Left renal pelvis (tissue), 4 donors: ENCODE measurements at places on chromosomes 12 and 14.

- no peak for DNase-seq
Observed at GRCh38 chr12:89941436-89941835, 232.8 kb upstream of the ATP2B1 start.

- no peak for DNase-seq
Observed at GRCh38 chr14:106209755-106210154, 683.4 kb downstream of the TMEM121 start.

GRCh38 chr12:91947459-91947858, 198.2 kb downstream of the BTG1 start:
- no peak for DNase-seq

DNA sequence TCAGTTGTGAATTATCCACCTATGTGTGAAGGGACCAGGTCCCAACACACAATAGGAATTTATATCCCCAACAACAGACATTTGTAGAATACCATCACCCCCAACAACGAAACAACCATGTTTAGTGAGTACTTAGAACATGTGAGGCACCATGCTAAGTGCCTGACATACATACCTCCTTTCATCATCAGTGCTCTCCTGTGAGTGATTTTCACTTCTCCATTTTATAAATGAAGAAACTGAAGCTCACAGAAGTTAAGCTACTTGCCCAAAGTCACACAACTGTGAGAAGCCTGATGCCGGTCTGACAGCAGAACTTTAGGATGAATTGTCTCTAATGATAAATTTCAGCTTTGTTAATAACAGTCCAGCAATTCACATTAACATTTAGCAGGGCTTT, 35.4 kb downstream of the SPTB start:
- DNase-seq, result no peak

GRCh38 chr14:52220924-52221811, 46.3 kb upstream of the PTGDR start:
- DNase-seq, result no peak

DNA sequence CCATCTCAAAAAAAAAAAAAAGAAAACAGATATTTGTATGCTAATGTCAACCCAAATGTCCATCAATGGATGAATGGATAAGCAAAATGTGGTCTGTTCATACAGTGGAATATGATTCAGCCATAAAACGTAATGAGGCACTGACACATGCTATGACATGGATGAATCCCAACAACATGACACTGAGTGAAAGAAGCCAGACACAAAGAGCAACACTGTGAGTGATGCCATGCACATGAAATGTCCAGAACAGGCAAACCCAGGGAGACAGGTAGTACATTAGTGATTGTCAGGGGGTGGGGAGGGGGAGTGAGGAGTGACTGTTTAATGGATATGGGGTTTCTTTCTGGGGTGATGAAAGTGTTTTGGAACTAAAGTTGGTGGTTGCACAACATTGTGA, 50.2 kb downstream of the ARL6IP4 start:
- no peak for DNase-seq

- DNase-seq, result no peak
Observed at GRCh38 chr12:42706321-42706720, 116.8 kb upstream of the PRICKLE1 start.
